ENCODE measurements at places on chromosomes 13 and 19.

GRCh38 chr13:39452417-39452816 is 150.6 kb downstream of the LHFPL6 start:
- no peak for DNase-seq

DNA sequence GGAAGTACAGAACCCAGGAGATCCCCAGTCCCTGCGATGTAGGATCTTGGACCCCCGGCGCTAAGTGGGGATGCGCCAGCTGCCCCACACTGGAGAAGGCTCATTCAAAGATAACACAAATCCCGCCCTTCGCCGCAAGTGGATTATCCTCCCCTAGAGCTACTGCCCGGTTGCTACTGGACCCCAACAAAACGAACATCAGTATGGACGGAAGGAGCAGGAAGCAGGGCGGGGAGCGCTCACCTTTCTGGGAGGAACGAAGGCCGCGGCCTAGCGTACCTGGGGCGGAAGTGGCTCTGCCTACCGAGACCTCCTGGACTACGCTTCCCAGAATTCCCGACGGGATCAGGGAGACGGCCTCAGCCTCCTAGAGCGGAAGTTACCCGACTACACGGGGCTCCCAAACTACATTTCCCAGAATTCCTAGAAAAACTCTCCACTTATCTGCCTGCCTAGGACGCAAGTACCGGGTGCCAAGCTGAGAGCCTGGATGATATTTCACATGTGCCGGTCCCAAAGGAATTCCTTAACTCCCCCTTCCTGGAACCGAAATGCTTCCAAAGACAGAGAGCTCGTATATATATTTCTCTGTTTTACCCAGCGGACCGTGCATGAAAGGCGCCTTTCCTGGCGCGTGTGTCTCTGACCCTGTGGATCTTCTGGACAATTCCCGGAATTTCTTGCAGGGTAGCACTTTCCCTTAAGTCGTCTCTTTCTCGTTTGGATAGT is at the start of gene ZNF112:
ZNF112 (minus strand) TSS at position 298 of the 729 bp plus-strand sequence. CDS start 16,141 bp downstream, outside the sequence.
- DNase-seq = peak; percentile 43

DNA sequence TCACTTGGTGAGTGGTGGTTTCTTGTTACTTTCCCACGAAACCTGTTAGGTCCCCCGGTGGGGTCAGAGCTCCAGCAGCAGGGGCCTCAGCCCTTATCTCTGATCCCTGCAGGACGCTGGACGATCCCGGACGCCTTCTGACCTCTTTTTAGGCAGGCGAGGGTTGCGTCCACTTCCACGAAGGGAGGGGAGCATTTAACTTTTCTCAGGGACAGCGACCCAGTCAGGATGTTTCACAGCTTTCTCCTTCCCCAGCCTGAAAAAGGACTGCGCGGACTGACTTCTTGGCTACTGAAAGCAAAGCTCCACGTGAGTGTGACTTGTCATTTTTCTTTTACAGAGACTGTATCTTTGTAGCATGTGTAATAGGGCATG is 692 bp downstream of the ZNF234 start:
- no peak for DNase-seq

- DNase-seq = peak; percentile 50
Observed at GRCh38 chr19:41637484-41637883, 10.6 kb upstream of the CEACAM4 start.

- no peak for DNase-seq
Observed at GRCh38 chr19:6272411-6272791, 7.4 kb downstream of the MLLT1 start.

DNA sequence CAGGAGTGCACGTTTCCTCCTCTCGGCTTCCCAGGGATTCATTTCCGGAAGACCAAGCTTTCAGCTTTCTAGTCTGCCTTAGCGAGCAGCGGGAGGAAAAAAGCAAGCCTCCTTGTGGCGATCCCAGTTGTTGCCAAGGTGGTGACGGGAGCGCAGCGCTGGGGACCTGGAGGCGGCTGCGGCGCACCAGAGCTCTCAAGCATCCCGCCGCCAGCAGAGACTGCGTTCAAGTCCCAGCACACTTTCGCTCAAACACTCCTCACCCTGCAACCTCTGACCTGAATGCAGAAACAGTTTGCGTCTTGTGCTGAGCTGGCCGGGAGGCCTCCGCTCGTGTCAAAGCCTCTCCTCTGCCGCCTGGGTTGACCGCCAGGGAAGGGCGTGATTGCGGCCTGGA is 4.9 kb downstream of the GSX1 start:
- no peak for DNase-seq

GRCh38 chr13:32134241-32135055 is 102.9 kb downstream of the FRY start:
- DNase-seq = no peak

DNA sequence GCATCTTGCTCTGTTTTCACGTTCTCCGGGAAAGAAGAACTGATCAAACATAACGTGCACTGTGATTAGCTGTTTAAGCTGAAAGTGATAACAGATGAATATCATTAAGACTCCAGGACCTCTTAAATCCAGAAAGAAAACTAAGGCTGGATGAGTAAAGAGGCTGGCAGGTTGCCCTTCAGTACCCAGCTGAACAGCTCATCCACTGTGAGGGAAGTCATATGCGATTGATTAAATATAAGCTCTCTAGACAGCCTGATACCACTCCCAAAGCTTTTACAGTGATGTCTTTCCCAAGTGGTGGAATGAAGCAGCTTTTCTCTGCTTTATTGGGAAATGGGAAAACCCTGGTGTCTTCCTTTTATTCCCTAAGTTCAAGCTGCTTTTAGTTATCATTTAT is 116.9 kb downstream of the EFNB2 start:
- no peak for DNase-seq

- no peak for DNase-seq
Observed at GRCh38 chr19:42274065-42274682, 5.1 kb downstream of the CIC start.

GRCh38 chr19:40193587-40193849 is 2.3 kb downstream of the MAP3K10 start:
- no peak for DNase-seq

DNA sequence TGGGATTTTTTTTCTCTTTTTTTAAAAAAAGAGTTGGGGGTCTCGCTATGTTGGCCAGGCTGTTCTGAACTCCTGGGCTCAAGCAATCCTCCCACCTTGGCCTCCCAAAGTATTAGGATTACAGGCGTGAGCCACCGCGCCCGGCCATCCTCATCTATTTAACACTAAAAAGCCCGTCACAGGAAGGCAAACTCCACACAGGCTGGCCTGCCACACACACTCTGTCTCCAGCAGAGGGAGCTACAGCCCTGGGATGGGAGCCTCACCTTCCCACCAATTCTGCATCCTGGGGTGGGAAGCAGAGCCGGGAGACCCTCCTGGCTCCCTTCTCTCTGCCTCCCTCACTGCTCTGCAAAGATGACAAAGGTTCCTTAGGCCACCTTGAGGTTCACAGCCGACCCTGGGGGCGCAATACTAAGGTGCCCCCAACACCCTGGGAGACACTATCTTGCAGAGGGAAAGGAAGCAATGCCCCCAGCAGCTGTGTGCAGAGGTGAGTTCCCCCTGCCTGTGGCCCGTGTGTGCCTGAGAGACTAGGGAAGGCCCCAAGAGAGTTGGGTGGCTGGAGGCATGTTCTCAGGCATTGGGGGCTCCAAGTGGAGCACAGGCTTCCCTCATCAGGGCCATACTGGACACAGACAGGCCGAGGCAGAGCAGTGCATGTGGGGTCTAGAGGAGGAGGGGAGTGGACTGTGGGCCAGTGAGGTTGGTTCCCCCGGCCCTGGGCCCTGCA is 27.4 kb upstream of the TIMM44 start:
- peak; percentile 23 for DNase-seq

GRCh38 chr19:42301646-42302203 is at the start of gene PRR19:
TSS of gene PRR19 (plus strand) at chr19:42302132. CDS start at chr19:42309585, 7,453 bp downstream.
- DNase-seq = no peak

- DNase-seq = no peak
Observed at GRCh38 chr13:94813920-94814475, 101.7 kb upstream of the SOX21 start.

- DNase-seq = peak; percentile 49
Observed at GRCh38 chr13:106490569-106491321, 44.7 kb downstream of the EFNB2 start.

DNA sequence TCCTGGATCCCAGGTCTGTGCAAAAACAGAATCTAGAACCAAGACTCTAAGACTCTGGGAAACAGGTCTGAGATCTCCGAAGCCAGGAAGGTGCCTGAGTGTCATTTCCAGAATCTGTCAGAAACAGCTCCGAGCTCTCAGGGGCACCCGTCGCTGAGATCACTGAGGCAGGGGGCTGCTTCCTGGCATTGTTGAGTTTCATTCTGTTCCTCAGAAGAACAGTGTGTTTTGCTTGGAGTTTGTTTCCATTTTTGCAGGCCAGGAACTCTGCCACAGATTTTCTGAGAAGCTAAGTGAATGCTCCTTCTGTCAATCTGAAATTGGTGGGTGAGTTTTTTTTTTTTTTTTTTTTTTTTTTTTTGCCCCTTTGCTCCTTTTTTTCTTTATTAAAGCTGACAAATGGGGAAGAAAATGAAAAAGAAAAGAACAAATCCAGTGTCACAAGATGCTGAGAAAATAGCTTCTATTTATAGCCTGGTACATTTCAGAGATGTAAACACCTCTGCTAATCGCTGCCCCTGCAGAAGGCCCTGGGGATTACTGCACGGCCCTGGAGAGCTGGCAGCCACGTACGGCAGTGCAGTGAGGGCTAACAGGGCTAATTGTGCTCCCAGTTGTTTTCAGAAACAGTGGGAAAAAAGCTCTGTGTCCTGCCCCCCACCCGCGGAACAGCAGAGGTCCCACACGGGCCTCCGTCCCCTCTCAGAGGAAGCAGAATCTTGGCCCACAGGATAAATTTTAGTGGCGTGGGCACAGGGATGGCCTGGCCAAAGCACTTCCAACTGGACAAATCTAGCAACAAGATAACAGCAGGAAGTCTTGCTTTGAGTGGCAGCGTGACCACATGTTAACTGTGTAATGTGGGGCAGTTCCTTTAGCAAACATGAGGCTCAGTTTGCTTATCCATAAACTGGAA is 237.6 kb upstream of the IRS2 start:
- no peak for DNase-seq

DNA sequence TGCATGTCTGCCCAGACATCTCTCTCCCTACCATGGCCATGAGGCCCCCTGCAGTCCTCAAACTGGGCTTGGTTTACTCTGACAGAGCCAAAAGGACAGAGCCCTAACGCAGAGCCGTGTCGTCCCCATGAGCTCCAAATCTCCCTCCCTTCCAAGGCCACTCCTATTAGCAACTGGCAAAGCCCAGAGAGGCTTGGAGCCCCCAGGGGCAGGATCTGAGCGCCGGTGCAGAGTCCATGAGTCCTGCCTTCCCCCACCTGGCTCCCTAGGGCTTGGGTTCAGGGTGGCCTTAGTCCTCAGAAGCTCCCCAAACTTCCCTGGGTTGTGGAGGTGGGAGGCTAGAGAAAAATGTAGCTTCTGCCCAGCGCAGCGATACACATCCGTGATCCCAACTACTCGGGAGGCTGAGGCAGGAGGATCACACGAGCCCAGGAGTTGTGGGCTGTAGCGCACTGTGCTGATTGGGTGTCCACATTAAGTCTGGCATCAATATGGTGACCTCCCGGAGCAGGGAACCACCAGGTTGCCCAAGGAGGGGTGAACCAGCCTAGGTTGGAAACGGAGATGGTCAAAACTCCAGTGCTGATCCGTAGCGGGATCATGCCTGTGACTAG is 7.4 kb upstream of the PGPEP1 start:
- no peak for DNase-seq

- DNase-seq = no peak
Observed at GRCh38 chr13:28582225-28582891, 76.6 kb upstream of the POMP start.

DNA sequence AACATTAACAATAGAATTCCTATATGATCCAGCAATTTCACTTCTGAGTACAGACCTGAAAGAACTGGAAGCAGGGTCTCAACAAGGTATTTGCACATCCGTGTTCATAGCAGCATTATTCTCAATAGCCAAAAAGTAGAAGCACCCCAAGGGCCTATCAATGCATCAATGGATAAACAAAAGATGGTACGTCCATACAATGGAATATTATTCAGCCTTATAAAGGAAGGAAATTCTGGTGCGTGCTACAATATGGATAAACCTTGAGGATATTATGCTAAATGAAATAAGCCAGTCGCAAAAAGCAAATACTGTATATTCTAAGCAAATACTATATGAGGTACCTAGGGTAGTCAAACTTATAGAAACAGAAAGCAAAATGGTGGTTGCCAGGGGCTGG is 30.8 kb upstream of the CEBPA start:
- DNase-seq = no peak

GRCh38 chr13:30465343-30465592 is 468 bp downstream of the HMGB1 start:
- DNase-seq = no peak

DNA sequence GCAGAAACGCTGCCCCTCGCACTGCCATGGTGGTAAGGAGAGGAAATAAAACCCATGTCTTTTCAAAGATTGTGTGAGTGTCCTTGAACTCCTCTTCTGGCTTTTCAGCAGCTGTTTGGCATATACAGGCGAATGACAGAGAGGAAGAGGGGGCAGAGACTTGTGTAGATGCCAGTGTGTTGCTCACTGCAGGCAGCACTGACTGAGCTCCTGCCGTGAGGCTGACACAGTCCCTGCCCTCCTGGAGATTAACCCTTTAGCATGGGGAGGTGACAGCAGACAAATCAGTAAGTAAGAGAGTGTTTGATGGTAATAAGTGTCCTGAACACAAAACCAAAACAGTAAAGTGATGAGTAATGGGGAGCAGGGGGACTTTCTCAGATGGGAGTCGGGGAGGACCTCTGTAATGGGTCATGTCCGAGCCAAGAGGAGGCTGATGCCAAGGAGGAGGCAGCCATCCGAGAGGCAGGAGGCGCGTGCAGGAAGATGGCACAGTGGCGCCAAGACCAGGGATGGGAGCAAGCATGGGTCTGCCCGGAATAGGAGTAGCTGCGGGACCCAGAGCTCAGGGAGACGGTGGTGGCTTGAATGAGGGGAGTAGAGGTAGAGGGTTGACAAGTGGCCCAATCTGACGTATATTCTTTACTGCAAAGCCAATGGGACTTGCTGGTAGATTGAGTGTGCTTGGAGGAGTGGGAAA is 182.2 kb downstream of the FOXO1 start:
- DNase-seq = no peak

- DNase-seq = no peak
Observed at GRCh38 chr13:110811008-110811720, 97.7 kb downstream of the ING1 start.

GRCh38 chr19:28494461-28494860 is 718.5 kb downstream of the UQCRFS1 start:
- no peak for DNase-seq

- no peak for DNase-seq
Observed at GRCh38 chr13:93977986-93978385, 501.5 kb downstream of the DCT start.

DNA sequence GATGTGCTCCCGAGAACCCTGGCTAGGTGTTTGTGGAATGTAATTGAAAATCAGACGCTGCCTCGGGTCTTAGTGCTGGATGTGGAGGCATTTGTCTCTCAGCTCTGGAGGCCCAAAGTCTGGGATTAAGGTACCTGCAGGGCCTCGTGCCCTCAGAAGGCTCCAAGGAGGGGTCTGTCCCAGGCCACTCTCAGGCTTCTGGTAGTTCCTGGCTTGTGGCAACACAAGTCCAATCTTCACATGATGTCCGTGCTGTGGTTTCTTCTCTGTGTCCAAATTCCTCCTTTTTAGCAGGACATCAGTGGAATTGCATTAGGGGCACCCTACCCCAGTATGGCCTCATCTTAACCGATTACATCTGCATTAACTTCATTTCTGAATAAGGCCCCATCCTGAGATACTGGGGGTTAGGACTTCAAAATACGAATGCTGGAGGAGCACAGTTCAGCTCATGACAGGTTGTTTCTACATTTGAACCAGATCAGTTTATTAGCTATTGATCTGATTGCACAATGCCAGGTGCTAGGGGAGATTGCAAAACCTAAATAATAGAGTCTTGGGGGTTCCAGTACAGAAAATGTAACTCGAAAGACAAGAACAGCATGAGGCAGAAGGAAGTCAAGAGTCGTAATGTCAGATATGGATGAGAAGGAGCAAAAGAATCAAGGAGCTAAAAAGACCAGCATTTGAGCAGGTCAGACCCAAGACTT is 3.9 kb downstream of the ARHGEF7 start:
- no peak for DNase-seq

Measured in CD4-positive, alpha-beta T cell treated with Interleukin-4 for 1 hour (primary cell).